ENCODE measurements at places on chromosomes 16 and 17.

GRCh38 chr17:50018909-50019308, 23.9 kb upstream of the DLX3 start:
- peak; percentile 25 for DNase-seq

DNA sequence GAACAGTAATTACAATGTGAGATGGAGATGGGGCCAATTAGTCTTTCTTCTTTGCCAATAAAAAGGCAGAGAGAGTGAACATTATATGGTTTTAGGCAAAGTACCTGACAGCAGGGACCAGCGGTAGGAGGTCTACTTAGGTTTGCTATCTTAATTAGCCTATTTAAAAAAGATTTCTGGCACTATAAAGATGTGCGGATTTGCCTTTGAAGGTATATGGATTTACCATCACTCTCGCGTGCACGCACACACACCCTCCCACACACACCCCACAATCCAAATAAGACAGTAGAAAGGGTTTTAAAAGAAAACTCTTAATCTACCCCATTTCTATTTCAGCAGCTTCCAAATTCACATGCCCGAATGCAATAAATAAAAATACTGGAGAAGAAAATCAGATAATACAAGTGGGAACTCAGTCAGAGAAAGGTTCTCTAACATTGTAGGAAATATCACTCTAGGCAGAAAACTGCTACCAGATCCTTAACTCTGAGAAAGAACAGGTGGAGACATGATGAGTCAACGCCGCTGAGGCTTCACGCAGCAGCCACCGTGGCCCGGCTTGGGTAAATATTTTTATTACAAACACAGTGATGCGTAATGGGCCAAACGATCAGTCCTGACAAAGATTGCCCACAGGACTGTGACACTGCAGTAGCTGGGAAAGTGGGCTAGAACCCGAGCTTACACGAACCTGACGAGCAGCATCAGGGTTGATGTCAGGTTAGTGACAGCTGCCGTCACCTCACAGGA, 66.6 kb upstream of the AXIN2 start:
- DNase-seq = peak; percentile 74

GRCh38 chr17:15309236-15309635, 32.2 kb downstream of the TEKT3 start:
- no peak for DNase-seq

- DNase-seq = no peak
These were observed 509 bp upstream of the ATAD5 start for GRCh38 chr17:30831257-30831656.

DNA sequence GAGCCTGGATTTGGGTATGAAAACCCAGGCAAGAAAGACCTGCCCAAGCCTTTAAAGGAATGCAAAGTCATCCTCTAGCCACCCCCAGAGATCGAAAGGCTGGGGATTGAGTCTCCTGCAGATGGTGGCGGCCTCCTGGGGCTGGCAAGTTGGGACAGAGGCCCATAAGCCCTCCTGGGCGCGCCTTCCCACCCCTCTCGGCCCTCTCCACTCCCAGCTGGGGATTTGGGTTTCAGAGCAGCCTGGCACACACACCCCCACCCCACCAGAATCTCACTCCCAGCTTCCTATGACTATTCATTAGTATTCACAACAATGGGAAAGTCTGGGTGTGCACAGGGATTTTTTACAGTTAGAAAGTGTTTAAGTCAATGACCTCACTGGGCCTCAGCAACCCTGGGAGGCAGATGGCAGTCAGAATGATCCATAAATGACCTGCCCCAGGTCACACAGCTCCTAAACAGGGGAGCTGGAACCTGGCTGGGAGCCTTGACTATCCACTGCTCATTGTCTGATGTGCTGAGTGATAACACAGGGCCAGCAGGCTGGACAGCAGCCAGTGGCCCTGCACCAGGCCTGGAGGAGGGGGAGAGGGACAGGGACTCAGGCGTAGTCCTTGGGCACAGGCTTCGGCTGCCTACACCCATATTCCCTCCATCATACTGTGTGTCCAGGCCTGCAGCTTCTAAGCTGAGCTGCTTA, 12.1 kb downstream of the NHERF1 start:
- DNase-seq = no peak

- DNase-seq = no peak
These were observed at the start of gene GRB7 for GRCh38 chr17:39737760-39738567. Gene GRB7 (plus strand): TSS chr17:39737938. CDS start chr17:39742302, 4,364 bp downstream.

GRCh38 chr16:65294165-65294564, 172.3 kb upstream of the CDH11 start:
- DNase-seq = no peak

DNA sequence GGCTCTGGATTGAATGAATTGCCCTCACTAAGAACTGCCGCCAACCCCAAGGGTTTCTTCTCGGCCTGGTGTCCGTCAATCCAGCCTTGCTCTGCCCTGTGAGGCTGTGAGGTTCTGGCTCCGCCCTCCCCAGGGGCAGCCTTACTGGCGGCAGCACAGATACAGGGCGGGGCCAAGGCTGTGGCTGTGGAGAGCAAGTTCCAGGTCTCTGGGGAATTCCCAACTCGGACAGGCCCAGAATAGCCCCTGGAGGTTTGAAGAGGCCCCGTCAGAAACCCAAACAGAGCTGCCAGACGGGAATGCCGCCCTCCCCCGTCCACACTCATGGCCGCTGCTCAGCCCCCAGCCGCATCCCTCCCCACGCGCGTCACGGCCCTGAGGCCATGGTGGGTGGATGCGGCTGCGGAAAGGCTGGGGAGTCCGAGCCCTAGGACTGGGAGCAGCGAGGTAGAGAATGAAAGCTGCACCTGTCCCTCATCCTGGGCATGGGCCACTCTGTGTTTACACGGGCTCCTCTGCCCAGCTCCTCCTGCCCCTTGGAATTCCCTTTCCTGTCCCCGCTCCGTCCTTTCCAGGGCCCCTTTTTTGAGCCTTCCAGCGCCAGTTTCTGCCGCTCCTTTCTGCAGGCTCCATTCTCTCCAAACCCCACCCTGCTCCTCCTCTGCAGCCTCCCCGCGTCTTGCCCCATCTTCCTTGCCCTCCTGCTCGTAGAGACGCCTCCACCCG, 660 bp upstream of the PRRT2 start:
- DNase-seq = peak; percentile 99

- DNase-seq = no peak
These were observed 102.1 kb downstream of the KIF2B start for GRCh38 chr17:53924530-53925455.

GRCh38 chr16:71669926-71670536, 44.0 kb downstream of the MARVELD3 start:
- no peak for DNase-seq

DNA sequence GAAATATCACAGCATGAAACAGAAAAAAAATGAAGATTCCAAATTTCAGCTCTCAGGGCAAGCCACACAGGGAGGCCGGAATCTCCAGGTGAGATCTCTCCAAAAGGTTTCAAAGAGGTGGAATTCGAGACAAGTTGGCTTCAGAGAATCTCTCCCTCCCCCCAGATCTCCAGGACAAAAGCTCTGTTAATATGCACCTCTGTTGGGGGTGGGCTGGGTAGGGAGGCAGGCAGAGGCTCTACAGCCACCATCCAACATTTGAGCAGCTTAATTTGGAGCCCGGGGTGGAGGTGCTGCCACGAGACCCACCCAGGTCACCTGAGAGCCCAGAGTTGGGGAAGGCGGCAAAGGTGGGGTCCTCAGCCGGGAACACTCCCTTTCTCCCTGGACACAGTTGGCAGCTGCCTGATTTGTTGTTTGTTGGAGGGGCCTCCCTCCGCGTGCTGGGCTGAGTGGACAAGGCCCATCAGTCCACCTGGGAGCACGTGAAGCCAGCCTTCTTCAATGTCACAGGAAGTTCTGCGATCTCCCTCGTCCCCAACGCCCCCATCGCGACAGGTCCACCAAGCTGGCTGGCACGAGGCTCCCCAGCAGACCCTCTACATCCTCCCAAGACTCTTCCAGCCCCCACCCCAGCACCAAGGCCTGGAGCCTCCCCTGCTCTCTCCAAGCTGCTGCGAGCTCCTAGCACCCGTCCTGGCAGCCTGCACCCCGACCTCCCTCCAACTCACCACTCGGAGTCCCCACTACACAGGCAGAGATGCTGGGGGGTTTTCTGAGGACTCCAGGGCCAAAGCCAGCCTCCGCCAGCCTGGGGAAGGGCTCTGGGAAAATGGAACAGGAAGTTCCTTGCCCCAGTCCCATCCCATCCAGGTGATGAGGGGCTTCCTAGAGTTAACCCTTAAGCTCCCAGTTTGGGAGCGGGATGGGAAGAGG, at the start of gene ZSCAN10:
Gene ZSCAN10, minus strand, starts transcription at position 836 of the 936 bp plus-strand sequence. CDS start 6,357 bp downstream, outside the sequence.
- no peak for DNase-seq

DNA sequence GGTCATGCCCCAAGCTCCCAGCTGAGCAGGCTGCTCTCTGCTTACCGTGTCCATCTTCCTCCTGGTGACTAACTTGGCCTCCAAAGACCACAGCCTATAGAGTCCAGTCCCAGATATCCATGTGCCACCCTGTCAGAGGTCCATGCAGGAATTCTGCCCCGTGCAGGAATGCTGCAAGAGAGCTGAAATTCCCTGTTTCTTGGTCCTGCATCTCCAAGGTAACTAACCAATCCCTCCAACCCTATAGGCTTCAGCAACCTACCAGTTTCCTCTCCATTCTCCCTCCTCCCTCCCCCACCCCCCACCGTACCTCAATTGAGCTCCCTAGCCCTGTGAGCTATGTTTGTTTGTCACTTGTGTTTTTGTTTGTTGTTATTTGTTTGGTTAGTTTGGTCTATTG, 9.6 kb upstream of the MKS1 start:
- DNase-seq = no peak

- no peak for DNase-seq
These were observed 21.4 kb downstream of the ACTG1 start for GRCh38 chr17:81491181-81491581.

DNA sequence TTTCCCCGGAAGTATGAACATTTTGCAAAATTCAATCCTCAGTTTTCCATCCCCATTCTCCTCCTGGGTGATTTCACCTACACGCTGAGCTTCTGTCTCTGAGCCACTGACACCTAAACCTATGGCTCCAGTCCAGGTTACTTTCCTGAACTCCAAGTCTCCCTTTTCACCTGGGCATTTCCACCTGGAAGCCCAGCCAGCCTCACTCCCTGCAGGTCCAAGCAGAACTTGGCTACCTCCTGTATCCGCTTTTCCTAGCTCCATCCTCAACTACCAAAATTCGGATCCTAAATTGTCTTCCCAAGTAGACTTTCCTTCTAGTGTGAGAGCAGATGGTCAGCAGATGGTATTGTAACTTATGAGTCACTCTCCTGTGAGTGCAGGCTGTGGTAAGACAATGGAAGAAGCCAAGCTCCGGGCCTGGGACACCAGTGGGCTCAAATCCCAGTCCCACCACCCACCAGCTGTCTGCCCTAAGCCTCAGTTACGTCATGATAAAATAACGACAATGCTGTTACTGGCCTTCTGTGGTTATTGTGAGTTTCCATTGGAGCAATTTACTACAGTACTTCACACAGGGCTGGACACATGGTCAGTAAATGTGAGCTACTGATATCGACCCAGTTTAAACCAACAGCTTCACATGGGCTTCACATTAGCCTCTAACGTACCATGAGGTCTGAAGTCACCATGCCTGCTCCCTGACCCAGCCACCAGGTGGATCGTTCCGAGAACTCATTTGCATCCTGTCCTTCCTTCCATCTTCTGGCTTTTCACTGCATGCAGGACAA, 33.3 kb downstream of the PECAM1 start:
- DNase-seq = peak; percentile 99

GRCh38 chr16:86321491-86321890, 188.8 kb upstream of the FOXF1 start:
- no peak for DNase-seq

- no peak for DNase-seq
These were observed 578 bp downstream of the PGAP6 start for GRCh38 chr16:381012-381788.

DNA sequence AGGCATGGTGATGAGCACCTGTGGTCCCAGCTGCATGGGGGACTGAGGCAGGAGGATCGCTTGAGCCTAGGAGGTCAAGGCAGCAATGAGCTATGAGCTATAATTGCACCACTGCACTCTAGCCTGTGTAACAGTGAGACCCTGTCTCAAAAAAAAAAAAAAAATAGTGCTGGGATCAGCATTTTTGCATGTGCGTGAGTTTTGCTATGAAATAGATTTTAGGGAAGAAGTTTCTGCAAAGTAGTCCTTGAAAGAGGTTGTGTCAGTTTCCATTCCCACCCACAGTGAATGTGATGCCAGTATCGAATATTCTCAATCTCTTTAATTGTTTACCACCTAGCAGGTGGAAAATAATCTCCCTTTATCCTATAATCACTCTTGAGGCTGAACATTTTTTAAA, 26.3 kb upstream of the ARHGAP17 start:
- no peak for DNase-seq

- DNase-seq = no peak
These were observed 356.0 kb downstream of the CA10 start for GRCh38 chr17:51802544-51802943.

DNA sequence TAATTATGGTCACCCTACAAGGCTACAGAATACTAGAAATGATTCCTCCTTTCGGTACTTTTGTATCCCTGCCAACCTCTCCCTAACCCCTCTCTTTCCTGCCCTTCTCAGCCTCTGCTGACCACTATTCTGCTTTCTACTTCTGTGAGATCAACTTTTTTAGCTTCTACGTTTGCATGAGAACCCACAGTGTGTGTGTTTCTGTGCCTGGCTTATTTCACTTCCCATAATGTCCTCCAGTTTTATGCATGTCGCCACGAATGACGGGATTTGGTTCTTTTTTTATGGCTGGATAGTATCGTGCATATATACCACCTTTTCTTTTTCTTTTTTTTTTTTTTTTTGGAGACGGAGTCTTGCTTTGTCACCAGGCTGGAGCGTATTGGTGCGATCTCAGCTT, 92.1 kb downstream of the RAP1GAP2 start:
- DNase-seq = no peak

DNA sequence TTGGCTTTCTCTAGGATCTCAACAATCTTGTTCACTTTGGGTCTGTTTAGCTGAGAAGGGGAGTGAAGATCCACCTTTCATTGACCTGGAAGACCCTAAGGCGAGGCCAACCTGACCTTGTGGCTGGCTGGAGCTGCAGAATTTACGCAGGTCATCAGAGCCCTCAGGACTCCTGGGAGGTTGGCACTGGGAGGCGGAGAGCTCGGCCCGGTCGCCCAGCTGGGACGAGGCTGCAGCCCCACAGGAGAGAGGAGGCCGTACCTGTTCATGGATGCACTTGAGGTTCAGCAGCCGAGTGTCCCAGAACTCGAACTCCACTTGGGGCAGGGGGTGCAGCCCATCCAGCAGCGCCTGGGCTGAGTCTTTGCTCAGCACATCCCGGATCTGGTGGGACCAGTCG, 5.9 kb downstream of the DNAH17 start:
- DNase-seq = no peak

GRCh38 chr16:57682809-57683635, 11.6 kb upstream of the DRC7 start:
- no peak for DNase-seq

- DNase-seq = no peak
These were observed 11.9 kb downstream of the CEP20 start for GRCh38 chr16:15876503-15876902.

DNA sequence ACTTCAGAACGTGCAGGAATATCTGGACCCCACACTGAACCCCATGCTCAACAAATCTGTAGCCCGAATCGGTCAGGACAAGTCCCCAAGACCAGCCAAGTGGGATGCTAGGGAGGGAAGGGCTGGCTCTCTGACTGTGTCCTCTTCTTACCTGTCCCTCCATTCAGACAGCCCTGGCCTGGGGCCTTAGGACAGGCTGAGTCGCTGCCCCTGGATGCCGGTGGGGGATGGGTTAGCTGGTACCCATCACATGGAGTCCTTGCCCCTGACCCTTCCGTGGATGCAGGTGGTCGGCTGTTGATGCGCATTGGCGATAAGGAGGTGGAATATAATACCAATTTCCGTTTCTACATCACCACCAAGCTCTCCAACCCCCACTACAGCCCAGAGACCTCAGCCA, 16.0 kb upstream of the KDM6B start:
- DNase-seq = no peak

Measured in EL (cell line).